ENCODE measurements at places on chromosomes 6 and 20.

DNA sequence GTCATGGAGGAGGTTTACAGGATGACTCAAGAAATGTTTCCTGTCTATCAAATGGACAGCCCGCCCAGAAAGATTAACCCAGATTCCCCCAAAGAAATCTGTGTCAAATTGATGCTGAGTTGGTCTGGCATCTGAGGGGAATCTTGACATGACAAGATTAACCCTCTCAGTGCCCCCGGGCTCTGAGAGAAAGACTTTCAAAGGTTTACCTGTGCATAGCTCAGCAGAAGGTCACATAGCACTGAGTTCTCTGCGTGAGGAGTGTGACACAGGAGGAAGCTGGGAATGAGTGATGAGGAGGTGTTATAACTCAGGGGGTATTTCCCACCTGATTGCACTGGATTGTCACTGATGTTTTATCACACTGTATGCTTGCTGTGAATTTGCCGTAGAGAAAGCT, 601.2 kb downstream of the DHX35 start:
- DNase-seq: no peak

DNA sequence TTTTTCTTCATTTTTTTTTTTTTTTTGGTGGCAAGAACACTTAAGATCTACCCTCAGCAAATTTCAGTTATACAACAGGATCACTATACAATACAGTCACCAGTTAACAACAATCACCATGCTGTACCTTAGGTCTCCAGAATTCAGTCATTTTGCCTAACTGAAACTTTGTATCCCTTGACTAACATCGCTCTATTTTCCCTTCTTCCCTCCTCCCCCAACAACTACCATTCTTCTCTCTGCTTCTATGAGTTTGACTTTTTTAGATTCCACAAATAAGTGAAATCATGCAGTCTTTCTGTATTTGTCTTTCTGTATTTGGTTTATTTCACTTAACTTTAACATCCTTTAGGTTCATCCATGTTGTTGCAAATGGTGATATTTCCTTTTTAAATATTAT, 42.4 kb upstream of the DOK5 start:
- DNase-seq: no peak

DNA sequence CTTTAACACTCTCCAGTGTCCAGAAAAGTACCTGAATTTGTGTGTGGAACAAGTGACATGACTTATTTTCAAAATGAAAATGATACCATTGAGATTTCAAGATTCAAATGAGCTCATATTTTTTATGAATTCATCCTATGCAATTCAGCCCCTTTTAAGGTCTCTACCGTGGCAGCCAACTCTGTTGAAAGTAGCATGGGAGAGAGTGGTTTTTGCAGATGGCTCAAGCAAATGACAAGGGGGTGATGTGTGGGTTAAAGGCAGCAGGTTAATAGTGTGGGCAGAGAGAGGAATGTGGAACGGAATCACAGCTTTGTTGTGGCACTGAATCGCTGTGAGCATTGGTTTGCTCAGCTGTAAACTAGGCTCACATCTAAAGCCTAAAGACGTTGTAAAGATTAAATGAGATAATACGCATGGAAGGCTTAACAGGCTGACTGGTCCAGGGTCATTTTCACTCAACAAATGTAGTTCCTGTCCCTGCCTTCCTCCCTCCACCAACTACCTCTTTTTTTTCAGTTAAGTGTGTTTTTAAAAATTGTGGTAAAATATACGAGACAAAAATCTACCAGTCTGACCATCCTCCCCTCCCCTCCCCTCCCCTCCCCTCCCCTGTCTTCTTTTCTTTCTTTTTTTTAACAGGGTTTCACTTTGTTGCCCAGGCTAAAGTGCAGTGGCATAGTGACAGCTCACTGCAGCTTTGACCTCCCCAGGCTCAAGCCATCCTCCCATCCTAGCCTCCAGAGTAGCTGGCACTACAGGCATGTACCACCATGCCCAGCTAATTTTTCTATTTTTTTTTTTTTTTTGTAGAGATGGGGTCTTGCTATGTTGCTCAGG, 114.7 kb upstream of the ZNF217 start:
- no peak for DNase-seq

DNA sequence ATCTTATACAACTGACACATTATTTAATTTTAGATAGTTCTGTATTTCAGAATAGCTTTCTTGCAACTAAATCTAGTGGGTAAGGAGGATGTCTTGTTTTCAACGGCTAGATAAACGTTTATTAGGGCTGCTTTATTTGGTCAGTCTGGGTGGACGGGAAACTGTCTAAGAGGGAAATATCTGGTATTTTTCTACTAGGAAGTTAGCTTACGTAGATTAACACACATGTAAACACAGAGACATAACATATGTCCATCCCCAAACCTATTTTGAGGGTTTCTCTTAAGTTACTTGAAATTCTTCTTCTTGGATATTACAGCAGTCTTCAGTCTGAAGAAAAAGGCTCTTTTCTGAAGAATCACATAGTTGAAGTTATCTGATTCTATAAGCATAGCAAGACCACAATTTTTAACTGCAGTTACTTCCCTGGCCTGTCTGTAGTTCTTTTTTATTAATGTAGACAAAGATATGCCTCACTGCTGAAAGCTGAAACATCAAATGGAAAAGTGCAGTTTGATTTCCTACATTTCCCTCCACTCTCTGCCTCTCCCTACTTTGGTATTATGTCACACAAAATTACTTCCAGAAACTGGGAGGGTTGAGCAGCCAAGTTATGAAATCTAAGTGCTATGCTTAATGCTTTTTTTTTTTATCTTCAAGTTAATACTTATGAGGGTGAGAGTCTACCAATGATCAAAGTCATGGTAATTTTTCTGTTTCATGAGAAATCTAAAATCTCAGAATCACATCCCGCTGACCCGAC, 37.4 kb downstream of the PLAGL1 start:
- DNase-seq: no peak

DNA sequence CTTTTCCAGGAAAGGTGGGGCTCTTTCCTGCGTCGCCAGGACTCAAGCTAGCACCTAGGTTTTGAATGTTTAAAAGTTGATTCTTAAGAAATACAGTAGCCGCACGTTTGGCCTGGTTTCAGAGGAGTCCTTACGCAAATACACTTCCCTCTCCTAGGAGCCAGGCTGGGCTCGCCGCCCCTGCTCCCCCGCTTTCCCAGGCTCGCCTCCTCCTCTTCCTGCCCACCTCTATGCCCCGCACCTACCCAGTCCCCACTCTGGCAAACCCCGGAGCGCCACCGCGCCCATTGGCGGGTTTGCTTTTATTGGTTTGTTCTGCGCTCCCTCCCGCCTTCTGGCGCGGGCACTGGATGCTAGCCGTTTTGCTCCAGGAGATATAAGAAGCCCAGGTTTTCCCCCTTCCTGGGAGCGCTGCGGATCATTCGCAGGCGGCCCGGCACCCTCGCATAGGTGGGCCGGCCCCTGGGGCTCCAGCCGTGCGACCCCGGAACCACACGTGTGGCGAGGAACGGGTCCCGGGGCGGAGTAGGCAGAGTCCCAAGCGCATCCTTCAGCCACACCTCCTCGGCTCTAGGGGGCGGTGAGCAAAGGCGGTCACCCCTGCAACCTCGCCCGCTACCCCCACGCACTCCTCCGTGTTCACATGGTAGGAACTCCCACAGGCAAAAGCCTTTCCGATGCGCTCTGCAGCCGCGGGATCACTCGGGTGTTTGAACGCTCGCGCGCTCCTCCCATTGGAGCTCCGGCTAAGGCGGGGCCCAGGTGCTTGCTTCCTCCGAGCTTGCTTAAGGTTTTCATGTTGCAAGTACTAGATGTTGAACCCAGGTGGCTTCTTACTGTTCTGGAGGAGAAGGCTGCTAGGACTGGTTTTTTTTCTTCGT, 119.0 kb downstream of the RTN4IP1 start:
- DNase-seq: no peak

GRCh38 chr20:38986663-38987062, 24.5 kb downstream of the DHX35 start:
- DNase-seq: no peak

DNA sequence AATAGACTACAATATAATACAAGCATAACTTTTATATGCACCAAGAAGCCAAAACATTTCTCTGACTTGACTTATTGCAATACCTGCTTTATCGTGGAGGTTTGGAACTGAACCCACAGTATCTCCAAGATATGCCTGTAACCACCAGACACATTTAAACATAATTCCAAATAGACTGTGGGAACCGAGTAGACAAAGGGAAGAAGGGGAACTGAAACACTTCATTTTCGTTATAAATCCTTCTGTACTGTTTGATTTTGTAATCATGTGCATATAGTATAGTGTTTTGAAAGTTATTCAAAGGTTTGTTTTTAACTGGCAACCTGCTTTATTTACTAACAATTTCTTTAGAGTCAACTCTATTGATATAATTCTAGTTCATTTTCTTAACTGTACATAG, 154.9 kb upstream of the BEND6 start:
- DNase-seq: no peak

- DNase-seq: no peak
Observed at GRCh38 chr20:22629447-22629846, 45.1 kb upstream of the FOXA2 start.
